ENCODE measurements at places on chromosomes 13 and 19.

- no peak for DNase-seq
Measured at GRCh38 chr19:6224308-6224675, 55.5 kb downstream of the MLLT1 start.

DNA sequence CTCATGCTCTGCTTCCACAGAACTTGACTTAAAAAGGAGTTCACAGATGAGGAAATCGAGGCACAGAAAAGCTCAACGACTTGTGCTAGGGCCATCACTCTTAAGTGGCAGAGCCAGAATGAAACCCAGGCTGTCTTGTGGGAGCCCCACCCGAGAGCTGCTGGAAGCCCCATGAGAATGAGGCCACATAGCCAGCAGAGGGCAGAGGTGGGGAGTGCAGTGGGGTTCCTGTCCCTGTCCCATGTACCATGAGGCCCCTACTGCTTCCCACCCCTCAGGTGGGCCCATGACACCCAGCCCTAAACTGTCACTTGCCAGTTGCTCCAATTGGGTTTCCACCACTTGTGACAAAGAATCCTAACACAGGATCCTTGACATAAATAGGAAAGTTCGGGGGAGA is 175.9 kb downstream of the IRS2 start:
- peak; percentile 51 for DNase-seq

- DNase-seq: no peak
Measured at GRCh38 chr19:3838661-3839060, 30.2 kb downstream of the ZFR2 start.

GRCh38 chr19:5592531-5593342 is 25.0 kb upstream of the TINCR start:
- DNase-seq: no peak

DNA sequence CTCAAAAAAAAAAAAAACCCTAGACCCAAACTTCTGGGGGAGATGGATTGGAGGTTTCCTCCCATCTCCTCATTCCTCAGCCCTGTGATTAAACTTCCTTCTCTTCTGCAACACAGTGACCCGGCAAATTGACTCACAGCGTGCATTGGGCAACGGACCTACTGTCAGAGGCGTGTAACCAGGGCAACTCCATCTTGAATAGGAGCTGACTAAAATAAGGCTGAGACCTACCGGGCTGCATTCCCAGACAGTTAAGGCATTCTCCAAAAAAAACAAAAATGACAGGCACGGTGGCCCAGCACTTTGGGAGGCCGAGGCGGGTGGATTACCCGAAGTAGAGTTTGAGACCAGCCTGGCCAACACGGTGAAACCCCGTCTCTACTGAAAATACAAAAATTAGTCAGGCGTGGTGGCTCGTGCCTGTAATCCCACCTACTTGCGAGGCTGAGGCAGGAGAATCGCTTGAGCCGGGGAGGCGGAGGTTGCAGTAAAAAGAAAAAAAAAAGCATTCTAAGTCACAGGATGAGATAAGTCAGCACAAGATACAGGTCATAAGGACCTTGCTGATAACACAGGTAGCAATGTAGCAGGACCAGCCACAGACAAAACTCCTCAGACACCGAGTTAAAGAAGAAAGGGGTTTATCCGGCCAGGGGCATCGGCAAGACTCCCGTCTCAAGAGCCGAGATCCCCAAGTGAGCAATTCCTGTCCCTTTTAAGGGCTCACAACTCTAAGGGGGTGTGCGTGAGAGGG is 5.4 kb upstream of the NLRP7 start:
- DNase-seq: no peak

DNA sequence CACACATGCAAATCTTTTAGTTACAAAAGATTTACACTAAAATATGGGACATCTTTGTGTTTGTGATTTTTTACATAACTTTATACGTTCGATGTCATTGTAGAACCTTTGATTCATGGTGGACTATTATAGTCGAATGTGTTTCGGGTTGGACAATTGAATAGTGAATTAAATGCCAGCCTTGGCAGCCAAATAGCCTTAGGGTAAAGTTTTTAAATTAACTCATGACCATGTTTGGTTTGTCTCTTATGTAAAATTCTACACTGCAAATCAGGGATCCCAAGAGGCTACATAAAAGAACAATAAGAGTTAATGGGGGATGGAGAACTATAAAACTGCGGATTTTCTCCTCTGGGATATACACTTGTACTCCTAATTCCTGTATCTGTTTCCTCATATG is 1735.6 kb upstream of the SPRY2 start:
- DNase-seq: peak; percentile 2

DNA sequence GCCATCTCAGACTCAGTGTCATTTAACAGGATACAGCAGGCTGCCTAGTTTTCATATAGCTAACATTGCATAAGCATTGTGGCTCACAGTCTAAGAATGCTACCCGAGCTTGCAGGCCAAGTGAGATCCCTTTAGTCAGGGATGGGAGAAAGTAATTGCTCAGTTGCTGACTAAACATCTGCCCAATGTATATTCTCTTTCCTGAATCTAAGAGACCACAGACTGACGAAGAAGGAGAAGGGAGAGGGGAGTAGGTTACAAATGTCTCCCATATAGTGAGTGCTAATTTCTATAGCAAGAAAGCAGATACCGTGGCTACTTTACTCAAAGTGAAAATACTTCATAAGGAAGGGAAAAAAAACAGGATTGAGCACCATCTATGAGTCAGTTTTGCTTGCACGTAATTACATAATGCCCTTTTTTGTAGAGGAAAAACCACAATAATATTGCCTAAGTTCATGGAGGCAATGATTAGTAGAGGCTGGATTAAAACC is 453.9 kb downstream of the COG6 start:
- no peak for DNase-seq

DNA sequence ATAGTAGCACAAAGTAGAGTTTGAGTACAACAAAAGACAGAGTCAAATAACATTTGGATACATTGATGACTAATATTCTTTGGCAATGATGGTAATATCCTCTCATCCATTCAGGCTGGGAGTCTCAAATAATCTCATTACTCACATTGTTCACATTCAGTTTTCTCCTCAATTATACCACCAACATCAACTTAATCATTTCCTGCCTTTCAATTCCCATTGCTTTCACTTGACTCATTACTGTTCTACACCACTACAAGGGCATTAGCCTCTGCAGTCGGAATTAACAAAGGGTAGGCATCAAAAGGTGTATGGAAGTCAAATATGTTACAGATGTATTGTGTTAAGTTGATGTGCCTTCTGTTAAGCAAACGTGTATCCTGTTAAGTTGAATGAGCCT is 518.4 kb upstream of the SLITRK1 start:
- DNase-seq: peak; percentile 91

GRCh38 chr19:40224342-40225150 is 1.9 kb downstream of the CCNP start:
- DNase-seq: no peak

DNA sequence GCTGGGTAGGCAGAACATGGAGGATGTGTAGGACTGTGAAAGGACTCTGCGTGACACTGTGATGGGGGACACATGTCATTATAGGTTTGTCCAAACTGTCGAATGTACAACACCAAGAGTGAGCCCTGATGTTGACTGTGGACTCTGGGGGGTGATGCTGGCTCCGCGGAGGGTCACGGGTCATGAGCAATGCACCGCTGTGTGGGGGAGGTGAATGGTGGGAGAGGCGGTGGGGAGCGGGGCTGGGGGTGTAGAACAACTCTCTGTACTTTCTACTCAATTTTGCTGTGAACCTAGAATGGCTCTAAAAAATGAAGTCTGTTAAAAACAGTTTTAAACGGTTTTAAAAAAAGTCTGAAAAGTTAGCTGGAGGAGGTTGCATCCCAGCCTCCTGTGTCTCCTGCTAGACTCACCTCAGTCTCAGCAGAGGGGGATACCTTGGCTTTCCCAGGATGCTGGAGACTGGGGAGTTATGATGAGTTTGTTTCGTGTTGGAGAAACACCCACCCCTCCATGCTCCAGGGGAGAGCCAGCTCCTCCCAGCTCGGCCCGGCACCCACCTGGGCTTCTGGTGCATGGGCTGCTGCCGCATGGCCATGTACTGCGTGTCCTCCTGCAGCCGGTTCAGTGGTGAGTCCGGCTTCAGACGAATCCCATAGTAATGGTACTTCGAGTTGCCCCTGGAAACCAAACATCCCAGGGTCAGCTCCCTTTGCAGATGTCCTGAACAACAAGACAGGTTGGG is 34.7 kb upstream of the RANBP3 start:
- DNase-seq: no peak
